ENCODE measurements at places on chromosomes 6 and 20.
A peak's percentile ranks its signal among the peaks of the same experiment; 100 is the strongest.

DNA sequence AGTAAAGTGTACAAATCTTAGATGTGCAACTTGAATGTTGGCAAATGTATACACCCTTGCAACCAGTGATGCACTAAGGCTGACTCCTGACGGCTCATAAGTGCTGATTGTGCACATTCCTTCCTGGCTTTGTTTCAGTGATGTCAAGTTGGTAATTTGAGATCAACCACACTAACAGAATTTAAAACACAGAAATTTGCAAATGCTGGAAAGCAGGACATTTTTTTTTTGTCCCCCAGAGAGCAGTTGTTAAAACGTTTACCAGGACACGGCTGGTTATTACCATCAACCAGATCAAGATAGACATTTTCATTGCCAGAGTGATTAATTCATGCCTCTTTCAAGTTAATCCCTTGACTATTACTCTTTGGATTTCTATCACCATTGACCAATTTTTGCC, 735.6 kb downstream of the RFPL4B start:
- no peak for DNase-seq

DNA sequence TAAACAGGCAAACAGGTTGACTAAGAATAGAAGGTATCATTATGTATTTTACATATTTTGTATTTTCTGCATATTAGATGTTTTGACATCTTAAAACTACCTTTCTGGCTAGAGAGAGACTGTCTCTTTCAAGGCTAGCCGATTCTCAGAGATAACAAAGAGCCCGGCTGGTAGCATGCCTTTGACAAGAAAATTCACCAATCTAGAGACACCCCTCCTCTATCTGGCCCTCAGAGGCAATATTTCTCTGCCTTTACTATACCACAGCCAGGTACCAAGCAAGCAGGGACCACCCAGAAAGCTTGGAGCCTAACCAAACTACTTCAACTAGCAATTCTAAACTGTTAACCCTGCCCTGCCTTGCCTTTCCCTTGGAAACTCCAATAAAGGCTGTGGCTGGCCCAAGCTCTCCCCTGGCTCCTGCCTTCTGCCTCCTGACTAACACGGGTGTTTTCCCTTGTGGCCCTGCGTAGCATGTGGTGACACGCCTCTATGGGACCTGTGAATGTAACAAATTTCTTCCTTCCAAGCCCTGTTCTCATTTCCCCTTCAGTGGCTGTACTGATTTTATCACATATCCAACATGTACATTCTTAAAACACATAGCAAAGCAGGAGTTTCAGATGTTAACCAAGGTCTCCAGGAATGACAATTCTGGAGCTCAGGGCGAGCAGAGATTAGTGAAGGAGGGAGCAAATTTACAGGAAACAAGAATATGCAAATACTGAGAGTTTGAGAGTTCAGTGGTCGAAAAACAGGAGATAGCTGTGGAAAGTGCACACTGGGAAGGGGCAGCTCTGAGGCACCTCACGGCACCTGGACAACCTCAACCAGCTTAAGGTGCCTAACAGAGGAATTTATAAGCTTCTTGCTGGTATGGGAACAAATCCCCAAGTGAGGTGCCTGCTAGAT, 120.8 kb downstream of the BACH2 start:
- peak; percentile 85 for DNase-seq

DNA sequence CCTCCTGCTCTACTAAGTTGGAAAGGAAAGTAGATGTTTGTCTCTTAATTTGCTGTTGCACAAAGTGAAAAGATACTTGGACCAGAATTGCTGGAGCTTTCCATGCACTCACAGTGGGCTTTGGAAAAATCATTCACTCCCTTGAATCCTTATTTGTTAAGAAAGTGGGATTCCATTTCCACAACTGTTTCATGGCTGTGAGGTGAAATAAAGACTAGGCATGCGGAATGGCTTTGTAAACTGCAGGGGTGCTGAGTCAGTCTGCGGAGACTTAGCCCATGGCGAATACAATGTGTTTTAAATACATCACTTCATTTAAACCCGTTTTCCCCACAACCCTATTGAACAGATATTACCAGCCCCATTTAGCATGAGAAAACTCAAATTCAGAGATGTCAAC, 36.8 kb upstream of the CLDN20 start:
- DNase-seq: no peak

DNA sequence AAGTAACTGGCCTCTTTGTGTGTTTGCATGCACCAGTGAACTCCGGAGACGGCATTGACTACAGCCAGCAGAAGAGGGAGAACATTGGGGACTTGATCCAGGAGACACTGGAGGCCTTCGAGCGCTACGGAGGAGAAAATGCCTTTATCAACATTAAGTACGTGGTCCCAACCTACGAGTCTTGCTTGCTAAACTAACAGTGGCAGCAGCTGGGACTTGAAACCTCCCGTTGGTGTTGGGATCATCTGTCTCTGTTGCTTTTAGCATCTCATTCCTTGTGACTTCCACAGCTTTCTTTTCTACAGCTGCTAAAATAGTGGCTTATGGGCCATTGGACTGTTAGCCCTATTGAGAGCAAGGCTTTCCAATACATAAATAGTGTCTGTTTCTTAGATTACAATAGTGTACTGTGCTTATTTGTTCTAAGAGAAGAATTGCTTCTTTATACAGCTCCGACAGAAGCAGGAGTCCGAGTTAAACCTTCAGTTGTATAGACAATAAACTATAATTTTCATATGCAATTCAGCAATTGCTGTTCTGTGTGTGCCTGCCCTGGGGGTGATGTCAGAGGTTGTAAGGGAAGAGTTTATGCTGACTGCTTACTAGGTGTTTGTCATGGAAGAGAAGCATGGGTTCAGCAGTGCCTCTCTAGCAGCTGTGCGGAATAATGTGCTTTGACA, 99.6 kb upstream of the QKI start:
- DNase-seq: no peak

DNA sequence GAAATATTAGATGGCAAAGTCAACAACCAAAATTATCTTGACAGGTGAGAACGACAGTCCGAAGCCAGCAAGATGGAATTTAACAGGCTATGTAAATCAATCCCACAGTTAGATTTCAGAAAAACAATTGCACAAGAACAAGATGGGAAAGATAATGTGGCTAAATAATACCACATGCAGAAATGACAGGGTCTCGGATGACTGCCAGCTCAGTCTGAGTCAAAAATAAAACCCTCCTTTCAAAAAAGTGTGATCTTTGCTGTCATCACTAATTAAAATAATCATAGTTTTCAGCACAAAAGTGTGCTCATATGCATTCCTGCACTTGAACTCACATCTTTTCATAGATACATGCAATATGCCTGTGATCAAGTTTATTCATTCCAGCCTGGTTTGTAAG, 25.9 kb downstream of the FOXQ1 start:
- DNase-seq: no peak

DNA sequence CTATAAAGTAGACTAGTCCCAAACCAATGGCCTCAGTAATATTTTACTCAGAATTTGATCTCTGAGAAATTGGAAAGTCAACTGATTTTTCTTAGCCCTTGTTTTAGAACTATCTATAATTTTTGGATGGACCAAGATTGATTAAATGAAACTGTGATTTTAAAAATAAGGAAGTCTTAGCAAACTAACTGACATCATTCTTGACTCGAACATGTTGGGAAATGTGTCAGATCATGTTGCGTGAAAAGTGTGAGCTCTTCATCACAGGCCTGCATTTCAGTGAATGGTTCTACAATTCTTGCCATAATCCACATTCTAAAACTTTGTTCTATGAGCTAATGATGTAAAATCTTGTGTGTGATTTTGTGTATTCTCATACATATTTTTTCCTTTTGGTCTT, 11.0 kb downstream of the TNFAIP3 start:
- peak; percentile 43 for DNase-seq

DNA sequence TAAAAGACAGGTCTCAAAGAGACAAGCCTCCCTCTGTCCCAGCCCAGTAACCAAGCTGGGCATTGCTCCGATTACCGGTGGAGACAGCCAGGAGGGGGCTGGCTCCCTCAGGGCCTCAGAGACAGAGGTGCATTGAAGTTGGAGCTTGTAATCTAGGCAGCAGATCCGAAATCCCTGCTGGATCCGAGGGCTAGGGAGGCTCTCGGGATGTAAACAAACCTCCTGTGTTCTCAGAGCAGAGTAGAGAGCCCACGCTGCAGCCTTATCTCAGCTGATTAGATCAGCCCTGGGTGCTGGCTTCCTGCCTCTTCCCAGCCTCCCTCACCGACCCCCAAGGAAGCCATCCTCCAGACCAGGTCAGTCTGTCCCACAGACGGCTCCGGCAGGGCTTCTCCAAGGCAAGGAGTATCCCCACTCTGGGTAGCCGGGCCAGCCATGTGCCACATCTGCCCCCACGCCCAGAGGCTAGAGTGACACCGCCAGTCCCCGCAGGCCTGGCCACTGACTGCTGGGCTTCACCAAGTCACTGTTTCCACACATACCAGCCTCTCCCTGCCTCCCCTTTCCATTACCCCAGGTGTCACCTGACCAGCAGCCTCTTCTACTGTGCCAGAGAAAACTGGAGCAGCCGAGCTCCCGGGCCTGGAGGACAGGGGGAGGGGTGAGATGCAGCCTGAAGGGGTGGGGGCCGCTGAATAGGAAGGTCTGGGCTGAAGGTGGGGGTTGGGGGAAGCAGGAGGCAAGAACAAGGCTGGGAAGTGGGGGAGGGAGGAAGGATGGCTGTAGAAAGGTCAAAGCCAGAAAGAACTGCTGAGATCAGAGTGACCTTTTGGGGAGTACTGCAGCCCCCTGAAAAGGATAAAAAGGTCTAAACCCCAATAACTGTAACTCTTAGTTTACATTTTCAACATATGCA, 6.0 kb downstream of the SDC4 start:
- no peak for DNase-seq

- DNase-seq: no peak
These were observed 16.0 kb downstream of the THBS2 start for GRCh38 chr6:169237496-169238134.

- peak; percentile 22 for DNase-seq
These were observed 69.9 kb downstream of the HACE1 start for GRCh38 chr6:104789770-104790190.

GRCh38 chr20:52971498-52972189, 514 bp upstream of the TSHZ2 start:
- no peak for DNase-seq

GRCh38 chr6:37531026-37531425, 31.3 kb upstream of the CCDC167 start:
- no peak for DNase-seq

DNA sequence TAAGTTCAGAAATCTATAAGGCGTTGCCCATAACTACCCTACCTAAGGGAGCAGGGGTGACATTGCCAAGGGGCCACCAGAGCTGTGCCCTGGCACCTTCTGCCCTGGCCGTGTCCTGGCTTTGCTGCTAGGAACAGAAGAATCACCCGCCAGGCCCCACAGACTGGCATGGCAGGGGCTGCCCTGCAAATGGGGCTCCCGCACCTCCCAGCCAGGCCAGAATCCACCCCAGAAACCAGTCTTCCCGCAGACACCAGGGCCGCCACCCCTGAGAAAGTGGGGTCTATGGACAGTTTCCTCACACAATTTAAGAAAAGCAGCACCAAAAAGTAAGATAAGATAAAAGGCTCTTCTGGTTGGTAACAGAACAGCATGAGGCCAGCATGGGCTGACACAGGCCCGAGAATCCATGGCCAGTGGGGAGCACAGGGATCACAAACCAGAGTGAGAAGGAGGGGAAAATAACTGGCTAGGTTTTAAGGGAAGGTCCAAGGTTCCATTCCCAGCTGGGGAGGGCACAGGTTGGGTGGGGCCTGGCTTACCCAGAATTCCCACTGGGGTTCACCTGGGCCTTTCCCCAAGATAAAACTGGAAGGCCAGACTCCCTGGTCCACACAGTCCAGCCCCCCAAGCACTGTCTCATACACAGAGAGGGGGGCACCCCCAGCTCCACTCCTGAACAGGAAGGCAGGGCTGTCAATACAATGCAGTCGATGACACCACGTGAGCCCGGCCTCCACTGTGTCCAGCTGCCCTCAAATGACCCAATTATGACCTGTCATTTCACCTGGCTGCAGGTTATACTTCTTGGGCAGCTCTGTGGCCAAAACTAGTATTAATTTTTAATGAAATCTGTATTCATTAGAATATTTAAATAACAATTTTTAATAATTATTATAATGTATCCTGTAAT, 59.4 kb downstream of the PYGB start:
- no peak for DNase-seq

GRCh38 chr6:55960344-55960743, 85.0 kb upstream of the BMP5 start:
- DNase-seq: no peak

GRCh38 chr6:105494688-105495087, 91.8 kb upstream of the PREP start:
- DNase-seq: no peak

DNA sequence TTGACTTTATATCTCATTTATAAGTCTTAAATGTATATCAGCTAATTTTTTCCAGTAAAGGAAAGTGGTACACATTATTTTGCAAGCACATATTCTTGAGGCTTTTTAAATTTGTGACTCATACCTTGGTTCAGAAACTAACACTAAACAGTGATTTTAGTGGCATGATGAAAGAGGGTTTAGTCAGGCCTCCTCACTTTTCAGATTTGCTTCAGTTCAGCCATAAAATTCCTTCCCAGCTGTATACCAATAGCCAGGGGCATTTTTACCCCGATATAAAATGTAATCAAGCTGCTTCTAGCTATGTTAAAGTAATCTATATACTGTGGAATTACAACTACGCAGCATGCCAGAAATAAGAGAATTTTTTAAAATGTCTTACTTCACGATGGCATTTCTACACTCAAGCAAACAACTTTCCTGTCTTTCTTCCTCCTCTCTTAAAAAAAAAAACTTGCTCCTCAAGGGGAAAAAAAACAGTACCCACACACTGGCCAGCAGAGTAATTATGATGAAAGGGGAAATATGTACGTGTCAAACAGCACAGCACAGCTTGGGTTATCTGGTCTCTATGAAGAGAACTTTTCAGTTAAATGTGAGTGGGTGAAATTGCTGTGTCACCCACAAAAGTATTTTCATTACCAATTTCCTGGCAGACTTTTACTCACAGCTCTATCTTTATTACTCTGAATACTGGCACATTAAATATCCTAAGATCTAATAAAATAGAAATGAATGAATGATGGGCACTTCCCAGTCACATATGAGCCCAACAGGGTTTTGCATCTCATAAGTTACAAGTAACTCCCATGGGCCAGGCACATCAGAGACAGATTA, 244.8 kb upstream of the TENT5A start:
- DNase-seq: peak; percentile 86

GRCh38 chr6:110239526-110240274, 59.5 kb downstream of the CDC40 start:
- DNase-seq: no peak

- peak; percentile 88 for DNase-seq
These were observed 1.4 kb downstream of the QKI start for GRCh38 chr6:163415620-163416556.

DNA sequence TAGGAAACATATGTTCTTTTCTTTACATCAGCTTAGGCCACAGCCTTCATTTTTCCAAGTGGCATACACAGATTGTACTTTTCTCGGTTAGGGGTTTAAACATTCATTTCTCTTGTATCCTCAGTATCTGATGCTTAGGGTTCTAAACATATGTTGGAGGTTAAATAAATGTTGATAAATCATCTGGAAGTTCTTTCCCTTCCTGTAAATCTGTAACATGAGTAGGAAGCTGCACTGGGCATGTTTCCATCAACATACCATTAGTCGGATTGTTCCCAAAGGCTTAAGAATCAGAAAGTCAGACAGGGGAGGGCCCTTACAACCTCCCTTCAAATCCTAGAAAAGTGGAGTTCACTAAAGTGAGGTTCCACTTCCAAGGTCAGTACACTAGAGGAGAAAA, 54.8 kb upstream of the BCLAF1 start:
- no peak for DNase-seq

All from suppressor macrophage treated with lipopolysaccharide for 1 hour (primary cell).